ENCODE measurements at places on chromosomes 3 and 15.
A peak's percentile ranks its signal among the peaks of the same experiment; 100 is the strongest.

DNA sequence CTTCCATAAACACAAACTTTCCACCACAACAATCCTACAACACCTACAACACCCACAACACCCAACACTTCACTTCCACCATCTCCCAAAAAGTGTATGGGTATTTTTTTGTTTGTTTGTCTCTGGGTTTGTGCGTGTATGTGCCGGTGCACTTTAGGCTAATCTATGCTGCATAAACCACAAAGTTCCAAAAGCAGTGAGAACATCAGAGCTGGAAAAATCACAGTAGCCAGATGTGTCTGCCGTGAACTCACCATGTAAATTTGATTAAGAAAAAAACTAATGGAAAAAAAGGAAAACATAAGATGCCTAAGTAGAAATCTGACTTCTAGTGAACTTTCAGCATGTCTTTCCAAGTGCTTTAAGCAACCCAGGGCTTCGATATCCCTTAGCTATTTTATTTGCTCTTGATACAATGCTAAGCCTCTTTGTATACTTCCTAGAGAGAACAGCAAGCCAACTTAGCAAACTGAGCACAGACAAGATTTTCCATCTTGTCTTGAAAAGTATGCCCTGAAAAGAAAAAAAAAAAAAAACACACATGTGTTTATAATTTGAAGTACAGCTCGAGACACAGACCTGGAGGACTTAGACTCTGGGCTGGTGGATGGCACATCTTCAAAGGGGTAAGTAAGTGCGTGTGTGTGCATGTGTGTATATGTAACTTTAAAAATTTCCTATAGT, 91.4 kb downstream of the WWTR1 start:
- no peak for DNase-seq

DNA sequence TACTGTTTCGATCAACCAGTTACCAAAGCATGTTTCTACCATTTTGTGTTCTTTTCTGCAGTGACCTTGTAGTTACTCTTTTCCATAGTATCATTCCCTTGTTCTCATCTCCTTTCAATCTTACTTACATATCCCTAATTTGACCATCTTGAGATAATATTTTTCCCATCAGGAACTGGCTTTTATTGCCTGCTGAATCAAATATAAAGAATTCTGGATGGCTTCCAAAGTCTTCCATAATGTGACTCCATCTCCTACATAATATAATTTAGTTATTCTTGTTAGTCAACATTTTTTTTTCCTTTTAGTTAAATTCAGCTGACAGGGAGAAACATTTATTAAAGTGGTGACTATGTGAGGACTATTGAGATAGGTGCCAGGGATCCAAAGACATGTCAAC, 7.0 kb downstream of the USP8 start:
- no peak for DNase-seq

DNA sequence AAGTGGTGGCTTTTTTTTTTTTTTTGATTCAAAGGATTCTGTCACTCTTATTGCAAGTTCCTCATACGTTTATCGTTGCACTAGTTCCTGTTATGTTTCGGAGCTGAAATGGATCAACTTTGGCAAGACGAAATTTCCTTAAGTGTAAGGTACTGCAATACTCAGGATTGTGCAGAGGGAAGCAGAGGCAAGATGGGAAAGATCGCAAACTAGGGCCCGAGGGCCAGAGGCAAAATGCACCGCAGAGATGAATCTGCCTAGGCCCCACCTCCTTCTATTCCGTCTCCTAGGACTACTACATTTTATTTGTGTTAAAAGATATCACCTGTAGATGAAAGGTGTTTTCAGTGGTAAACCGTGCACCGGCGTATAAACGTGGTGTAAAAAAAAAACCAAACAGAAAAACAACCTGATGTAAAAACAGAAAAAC, 331 bp downstream of the RNU6-1 start:
- DNase-seq, result no peak

- DNase-seq, result no peak
These were observed 16.1 kb upstream of the OR5AC2 start for GRCh38 chr3:98070840-98071239.

DNA sequence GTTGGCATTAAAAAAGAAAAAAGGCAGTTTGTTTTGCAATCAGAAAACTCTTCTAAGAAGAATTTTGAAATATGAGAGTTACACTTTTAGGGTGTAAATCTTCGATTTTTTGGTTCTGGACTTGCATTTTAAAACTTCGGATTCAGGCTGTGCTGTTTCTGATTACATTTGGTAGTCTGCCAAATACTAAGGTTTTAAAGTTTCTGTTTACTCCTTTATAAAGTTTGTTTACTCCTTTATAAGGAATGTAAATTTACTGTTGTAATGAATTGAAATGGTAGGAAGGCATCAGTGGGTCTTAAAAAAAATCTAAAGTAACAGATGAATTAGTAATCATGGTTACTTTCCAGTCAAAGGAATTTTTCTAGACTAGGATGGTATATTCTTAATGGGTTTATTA, 14.1 kb downstream of the FXR1 start:
- DNase-seq, result no peak

DNA sequence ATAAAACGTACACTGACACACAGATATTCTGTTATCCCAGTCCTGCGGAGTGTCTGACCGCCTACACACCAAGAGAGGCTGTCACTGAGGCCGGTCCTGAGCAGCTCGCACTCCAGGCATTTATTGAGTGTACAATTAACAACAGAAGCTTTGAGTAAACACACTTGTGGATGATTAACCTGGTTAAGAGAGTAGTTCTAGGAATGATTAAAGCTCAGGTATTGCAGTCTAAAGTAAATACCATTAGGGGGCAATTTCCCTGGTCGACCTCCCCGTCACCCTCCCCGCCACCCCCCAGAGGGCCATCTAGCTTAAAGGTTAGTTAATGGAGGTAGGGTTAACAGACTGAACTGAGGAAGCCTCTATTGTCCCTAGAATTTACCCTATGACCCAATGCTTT, 1278.5 kb downstream of the NSUN3 start:
- DNase-seq, result no peak

DNA sequence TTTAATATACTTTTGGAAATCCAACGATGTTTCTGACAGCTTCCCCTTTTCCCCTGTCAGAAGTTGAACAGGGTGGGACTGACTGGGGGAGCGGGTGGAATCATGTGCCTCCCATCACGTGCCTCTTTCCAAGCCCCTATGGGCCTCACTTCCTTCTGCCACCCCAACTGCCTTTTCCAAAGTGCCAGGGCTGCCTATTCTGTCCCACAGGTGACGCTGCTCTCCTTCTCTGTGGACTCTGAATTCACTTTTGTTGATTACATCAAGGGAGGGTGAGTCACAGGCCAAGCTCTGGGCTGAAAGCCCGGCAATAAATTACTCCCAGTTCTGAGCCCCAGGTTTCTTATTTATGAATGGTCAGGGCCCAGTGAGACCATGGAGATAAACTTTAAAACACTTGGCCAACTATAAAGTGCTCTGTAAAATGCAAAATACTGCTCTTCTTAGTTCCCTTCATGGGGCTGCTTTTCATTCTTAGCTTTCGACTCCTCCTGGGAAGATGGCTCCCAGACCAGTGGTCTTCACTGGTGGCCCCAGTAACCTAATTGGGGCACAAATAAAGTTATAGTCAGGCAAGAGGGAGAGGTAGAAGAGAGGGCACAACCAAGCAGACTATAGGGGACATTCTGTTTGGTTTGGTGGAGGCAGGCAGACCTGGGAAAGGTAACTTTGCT, 12.3 kb downstream of the CPNE9 start:
- no peak for DNase-seq

- DNase-seq, result no peak
These were observed 18.3 kb downstream of the ABHD5 start for GRCh38 chr3:43709022-43709421.

- no peak for DNase-seq
These were observed 42.7 kb upstream of the ATP2B2 start for GRCh38 chr3:10547841-10548783.

GRCh38 chr15:74022706-74023470, 28.4 kb downstream of the PML start:
- no peak for DNase-seq

GRCh38 chr3:70111411-70111810, 111.9 kb downstream of the SAMMSON start:
- DNase-seq, result no peak

DNA sequence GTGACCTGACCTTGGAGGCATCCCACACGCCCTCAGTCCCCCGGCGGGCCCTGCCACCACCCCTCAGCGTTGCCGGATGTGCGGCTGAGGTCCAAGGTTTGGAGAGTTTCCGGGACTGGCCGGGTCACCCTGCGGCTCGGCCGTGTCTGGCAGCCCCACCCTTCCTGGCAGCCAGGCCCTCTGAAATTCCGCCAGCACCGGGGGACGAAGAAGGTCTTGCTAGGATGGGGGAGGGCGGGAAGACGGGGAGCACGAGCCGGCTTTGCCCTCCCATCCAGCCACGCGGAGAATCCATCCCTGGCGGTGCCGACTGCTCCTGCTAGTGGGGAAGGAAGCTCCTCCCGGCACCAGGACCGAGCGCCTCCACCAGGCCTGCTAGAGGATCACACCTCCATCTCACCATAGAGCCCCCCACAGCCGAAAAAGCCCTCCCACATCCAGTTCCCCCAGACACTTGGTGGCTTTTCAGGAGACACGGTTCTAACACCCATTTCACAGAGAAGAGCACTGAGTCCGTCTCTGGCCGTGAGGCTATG, 81.5 kb downstream of the CPN2 start:
- no peak for DNase-seq

DNA sequence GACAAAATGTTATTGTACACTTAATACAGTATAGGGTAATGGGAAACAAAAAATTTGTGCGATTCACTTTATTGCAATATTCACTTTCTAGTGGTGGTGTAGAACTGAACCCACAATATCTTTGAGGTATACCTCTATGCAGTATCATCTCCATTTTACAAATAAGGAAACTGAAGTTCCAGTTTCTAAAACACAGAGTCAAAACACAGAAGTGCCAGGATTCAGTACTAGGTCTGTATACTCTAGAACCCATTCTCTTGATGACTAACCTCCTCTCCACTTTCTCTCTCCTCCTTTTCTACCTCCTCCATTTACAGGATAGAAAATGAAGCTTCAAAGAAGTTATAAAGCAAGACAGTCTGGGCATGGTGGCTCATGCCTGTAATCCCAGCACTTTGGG, 62.2 kb downstream of the MB21D2 start:
- no peak for DNase-seq

DNA sequence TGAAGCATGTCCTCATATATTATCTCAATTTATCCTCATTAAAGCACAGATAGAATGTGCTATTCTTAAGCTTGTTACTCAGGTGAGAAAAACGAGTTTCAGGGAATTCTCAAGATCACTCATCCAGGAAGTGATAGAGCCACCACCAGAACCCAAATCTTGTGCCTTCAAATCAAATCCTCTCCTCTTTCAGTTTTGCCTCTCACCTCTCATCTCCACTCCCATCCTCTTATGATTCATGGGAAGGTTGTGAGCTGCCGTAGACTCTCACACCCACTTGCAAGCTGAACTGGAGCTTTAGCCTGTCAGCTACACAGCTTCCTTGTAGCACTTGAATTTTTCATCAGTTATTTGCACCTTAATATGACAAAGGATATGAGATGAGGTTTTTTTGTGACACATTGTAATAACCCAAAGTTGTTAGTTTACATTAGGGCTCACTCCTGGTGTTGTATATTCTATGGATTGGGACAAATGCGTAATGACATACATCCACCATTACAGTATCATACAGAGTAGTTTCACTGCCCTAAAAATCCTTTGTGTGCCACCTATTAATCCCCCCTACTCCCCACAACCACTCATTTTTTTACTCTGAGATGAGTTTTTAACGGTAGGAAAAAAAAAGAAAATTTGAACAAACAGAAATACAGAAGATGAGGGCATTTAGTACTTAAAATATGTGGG, 25.7 kb downstream of the GPR15 start:
- DNase-seq, result peak; percentile 32

GRCh38 chr3:112739252-112739965, 98.5 kb upstream of the CCDC80 start:
- no peak for DNase-seq

- DNase-seq, result peak; percentile 46
These were observed 62.7 kb upstream of the CD47 start for GRCh38 chr3:108153451-108153981.

DNA sequence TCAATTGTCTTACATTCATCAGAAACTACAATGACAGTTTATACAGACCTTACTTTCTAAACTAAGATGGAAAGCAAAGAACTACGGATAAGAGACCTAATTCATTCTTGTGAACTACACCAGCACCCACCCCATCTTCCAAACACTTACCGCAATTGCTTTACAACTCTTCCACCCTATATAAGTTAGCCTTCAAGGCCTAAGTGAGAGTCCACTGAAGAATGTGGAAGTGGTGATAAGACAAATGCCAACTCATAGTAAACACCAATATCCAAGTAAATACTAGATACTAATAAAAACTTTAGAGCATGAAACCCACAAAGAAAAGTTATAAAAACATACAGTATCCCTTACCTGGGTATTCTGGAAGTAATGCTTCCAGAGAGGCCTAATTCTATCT, 13.6 kb downstream of the ARF4 start:
- DNase-seq, result no peak

DNA sequence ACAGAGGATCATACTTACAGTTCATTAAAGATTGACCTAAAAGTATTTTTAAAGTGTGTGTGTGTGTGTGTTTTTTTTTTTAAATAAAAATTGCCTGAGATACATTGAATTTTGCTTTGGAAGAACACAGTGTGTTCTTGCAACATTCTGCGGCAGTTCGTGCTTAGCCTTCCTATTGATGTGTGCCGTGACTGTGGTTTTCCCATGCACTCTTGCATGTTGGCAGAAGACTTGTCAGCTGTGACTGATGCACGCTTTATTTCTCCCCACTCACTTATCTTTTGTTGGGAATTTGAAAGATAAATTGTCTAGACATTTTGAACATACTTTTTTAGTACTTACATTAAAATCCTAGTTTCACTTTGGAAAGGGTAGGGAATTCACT, 136.3 kb upstream of the LRRFIP2 start:
- no peak for DNase-seq

- DNase-seq, result no peak
These were observed 11.2 kb downstream of the ANP32A start for GRCh38 chr15:68809517-68809916.

DNA sequence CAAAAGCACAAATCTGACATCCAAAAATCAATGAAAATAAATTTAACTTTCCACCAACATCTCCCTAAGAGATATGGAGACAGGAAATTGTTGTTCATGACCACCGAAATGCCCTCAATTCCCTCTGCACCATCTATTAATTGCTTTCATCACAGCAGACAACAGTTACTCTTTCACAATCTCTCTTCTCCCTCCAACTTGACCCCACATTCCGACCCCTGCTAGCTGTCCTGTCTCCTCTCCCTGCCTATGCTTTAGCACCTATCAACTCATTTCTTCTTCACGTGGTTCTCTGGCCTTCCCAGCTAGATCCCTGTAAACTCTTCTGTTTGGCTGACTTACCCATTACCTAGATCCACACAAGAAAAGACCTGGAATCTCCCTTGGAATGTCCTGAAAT, 173.9 kb upstream of the ADAMTS9 start:
- no peak for DNase-seq

Data from stimulated activated CD4-positive, alpha-beta T cell treated with anti-CD3 and anti-CD28 coated beads, Interleukin-2, amount 100 ng/mL, for 4 hours (primary cell).